ENCODE measurements at places on chromosomes 5 and 9. TPM values are rescaled to one million over a fixed set of nuclear protein-coding genes. Genes with fewer than 3 reads are reported as not detected.

GRCh38 chr9:19782005-19782404, 6.8 kb downstream of the SLC24A2 start:
- DNase-seq, result peak; percentile 9

DNA sequence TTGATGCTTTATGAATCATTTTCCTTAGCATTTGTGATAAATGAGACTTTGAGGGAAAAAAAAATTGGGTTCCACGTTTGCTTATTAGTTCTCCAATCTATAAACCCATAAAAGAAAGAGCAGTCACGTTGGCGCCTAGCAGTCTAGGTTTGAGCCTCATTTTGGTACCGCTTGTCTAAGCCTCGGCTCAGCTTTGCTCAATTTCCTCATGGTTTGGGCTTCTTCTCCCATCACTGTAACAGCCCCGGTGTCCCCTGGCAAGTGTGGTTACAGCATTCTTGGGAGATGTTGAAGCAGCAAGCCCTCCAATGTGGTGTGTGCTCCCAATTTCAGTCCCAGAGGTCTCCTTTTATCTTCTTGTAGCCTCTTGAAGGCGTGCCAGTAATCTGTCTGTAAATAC, 578.4 kb downstream of the CDK5RAP2 start:
- no peak for DNase-seq

- DNase-seq, result no peak
Observed at GRCh38 chr9:129282272-129282671, 104.2 kb upstream of the IER5L start.

GRCh38 chr5:9105851-9106250, 440.0 kb downstream of the SEMA5A start:
- no peak for DNase-seq

DNA sequence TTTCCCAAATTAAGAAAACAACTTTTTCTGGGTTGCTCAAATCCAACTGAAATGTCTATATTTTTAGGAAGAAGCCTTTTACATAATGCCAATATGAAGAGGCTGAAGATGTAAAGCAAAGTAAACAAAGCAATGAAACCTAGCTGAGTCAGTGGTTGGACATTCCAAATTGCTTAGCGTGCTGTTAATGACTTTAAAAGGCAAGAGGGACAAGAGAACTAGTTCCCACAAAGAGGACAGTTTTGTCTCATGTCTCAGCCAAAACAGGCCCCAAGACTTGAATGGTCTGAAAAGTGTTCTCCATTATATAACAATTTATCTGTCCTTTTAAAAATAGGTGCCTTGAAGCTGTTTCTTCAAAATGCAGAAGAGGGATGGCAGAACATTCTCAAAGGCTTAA, 407.0 kb downstream of the ENC1 start:
- no peak for DNase-seq

DNA sequence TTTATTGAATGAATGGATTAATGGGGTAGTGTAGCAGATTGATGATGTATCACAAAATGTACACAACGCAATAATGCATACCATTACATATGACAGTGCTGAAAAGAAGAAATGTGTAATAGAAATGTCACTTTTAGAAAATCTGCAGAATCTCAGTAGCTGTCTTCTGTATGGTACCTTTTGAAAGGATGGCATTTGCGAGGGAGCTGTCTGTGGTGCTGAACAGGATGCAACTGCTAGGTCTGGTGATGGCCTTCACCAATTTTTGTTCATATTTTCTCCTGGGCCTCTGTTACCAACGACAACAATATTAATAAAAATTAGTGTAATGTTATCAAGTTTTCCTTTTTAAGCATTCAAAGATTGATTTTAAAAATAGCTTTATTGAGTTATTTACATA, 36.2 kb upstream of the OTULIN start:
- no peak for DNase-seq

Gene TLR4
- total RNA-seq, result 38.6 TPM

DNA sequence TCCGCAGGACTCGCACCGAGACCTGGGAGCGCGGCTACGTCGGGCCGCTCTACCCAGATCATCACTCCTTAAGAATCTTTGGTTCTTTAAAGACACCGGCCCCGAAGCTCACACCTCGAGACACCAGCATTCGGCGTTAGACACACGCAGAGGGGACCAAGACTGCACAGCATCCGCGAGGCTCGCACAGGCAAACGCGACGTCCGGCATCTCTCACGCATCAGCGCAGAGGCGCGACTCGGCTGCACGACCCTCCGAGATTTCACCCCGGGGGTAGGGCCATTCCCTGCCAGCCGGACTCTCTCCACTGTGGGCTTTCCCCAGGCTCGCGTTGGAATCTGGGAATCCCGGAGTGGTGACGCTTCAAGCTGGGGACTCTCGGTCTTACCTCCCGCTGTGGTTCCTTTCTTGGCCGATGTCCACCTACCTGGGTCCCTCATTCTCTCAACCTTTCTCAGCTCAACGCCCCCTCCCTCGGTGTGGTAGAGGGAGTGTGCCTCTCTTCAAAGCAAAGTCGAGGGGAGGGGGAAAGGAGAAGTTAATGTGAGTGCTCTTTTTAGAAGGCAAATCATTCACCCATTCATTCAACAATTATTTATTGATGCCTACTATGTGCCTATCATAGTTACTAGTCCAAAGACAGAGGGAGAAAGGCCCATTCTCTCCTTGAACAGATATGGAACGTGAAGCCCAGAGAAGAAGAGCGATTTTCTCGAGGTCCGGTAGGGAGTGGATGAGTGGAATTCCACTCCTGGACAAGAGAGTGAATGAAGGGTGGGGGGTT, 1.3 kb upstream of the HAND1 start:
- no peak for DNase-seq

GRCh38 chr5:113043491-113043931, 66.9 kb downstream of the DCP2 start:
- DNase-seq, result no peak

Gene ENTPD2
- not detected for total RNA-seq

All from glomerular endothelial cell (primary cell).